C1 segment of cervical spinal cord (tissue), 14 donors: ENCODE measurements at places on chromosomes 4 and X.

DNA sequence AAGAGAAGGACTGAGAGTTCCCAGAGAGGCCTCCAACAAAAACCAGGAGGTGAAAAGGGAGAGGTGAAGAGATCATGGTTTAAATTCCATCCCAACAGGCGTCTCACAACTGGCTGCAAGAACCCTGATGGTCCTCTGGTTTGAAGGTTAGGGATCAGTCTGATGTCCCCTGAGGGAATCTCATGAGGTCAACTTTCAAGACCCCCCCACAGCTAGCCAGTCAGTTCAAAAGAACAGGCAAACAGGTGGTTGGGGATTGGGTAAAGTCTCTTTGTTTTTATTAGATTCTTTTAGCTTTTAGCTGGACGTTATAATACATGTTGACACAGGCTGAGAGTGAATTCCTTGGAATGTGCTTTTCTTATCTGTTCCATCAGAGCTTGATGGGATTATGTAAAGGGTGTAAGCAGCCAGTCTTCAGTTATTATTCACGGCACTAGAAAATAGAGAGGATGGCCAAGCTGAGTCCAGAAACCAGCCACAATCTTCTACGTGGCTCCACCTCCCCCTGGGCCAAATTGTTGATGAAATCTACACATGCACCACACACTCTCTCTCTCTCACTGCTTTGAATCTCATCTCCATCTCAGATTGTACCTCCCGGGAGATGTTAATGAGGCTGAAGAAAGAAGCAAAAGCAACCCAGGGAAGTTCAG is 20.8 kb downstream of the ENPP6 start:
- DNase-seq = no peak

DNA sequence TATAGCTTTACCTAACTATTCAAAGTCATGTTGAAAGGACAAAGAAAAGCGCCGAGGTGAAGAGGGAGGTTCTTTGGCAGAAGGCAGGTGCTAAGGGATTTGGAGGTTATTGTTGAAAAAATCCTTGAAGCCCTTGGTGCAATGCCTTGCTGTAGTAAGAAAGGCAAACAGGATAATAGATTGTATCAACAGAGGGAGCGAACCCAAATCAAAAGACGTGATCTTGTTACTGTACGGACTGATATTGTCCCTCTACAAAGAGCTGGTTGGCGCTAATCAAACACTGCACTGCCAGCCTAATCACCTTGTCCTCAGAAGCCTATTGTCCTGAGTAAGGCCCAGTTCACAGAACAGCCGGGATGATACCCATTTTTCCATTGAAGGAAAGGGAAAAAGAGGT is 182.9 kb downstream of the ZIC3 start:
- DNase-seq = no peak

- no peak for DNase-seq
These were observed 112.8 kb upstream of the ATXN3L start for GRCh38 chrX:13432414-13433297.

DNA sequence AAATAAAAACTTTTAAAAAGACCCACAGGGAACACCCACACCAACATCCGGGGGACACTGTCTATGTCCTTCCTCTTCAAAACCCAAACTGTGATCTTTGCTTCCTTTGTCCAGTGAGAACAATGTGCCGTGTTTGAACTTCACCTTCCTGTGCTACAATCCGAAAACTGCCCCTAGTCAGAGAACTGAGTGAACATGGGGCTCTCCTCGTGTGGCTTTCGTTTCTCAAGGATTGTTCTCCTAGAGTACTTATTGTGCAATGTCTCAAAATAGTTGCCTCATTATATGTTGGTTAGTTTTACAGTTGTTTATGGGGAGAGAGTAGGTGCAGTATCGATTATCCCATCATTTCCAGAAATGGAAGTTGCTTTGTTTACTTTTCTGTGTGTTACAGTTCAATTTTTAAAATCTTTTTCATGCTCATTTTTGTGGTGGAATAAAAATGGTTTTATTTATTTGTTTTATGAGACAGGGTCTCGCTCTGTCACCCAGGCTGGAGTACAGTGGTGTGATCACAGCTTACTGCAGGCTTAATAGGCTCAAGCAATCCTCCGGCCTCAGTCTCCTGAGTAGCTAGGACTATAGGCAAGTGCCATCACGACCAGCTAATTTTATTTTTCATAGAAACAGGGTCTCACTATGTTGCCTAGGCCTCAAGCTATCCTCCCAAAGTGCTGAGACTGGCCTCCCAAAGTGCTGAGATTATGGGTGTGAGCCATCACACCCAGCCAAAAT is 29.9 kb downstream of the RBMX start:
- no peak for DNase-seq
